ENCODE measurements at places on chromosomes 11 and 22.

DNA sequence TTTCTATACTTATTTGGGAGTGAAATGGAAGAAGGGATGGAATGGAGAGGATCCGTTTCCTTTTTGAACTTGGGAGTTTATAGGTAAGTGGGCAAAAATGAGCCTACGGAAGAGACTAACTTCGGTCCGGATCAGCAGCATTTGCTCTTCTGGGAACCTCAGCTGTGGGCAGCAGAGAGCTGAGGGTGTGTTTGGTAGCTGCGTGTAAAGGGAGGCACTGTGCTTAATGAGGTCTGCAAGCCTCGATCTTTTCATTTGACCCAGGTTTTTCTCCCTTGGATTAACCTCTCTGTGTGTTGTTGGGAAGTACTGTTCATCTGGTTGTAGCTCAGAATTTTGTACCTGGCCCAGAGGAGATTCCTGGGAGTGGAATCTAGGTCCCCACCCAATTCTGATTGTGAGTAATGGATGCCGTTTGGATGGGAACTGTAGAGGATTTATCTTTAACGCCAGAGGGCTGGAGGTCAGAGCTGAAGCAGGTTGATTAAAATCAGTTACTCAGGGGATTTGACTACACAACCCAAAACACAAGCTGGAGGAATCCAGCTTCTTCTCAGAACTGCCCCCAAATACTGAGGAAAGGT is 201.6 kb upstream of the SORL1-AS1 start:
- no peak for DNase-seq

- DNase-seq = no peak
Observed at GRCh38 chr22:47000256-47000655, 237.8 kb downstream of the TBC1D22A start.

GRCh38 chr11:2137202-2138067 is 1.8 kb downstream of the IGF2 start:
- no peak for DNase-seq

GRCh38 chr11:6298605-6299004 is 21.7 kb downstream of the CAVIN3 start:
- DNase-seq = peak; percentile 26

DNA sequence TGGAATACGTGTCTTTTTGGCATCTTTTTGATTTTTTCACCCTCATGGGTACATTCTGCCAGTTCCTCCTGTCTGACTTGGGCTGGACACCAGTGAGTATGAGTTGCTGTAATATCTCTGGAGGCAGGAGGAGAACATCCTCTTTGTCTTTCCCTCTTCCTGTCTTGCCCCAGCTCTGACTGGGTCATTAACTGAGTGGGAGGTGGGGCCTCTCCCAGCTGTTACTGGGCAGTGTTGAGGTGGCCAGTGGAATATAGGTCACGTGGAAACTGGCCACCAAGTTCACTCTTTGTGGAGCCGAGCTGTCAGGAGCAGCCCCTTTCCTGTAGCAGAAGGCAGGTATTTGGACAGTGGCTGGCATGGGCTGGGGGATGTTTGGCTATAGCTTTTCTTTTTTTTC is 2.2 kb downstream of the GLB1L2 start:
- no peak for DNase-seq

- DNase-seq = no peak
Observed at GRCh38 chr22:29987137-29987536, 93.1 kb upstream of the HORMAD2 start.

- DNase-seq = no peak
Observed at GRCh38 chr11:41051919-41052635, 407.4 kb downstream of the LRRC4C start.

DNA sequence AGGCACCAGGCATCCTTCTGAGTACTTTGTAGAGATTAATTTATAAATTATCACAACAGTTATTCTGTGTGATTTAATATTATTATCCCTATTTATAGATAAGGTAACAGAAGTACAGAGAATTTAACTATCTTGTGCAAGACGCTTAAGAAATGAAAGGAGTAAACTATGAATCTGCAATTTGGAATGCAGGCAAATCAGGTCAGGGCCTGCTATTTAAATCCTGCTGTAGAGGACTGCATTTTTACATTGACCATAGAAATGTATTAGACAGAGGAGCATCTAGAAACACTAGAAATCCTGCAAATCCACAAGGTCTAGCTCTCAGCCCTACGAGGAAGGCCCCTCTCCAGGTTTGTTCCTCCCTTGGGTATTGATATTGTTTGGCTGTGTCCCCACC is 336.2 kb downstream of the ETS1 start:
- no peak for DNase-seq

GRCh38 chr11:102489186-102490145 is 36.9 kb upstream of the TMEM123 start:
- no peak for DNase-seq

Measured in hematopoietic multipotent progenitor cell treated with erythropoietin and hydrocortisone succinate and interleukin-3 and kit ligand, for 17 days (in vitro differentiated cells).